ENCODE measurements at places on chromosomes 4 and X.
A peak's percentile ranks its signal among the peaks of the same experiment; 100 is the strongest.

GRCh38 chrX:50470103-50471031 lies at the start of gene DGKK:
TSS of gene DGKK (minus strand) at chrX:50470825. CDS start at chrX:50470678, 147 bp downstream.
- no peak for DNase-seq

DNA sequence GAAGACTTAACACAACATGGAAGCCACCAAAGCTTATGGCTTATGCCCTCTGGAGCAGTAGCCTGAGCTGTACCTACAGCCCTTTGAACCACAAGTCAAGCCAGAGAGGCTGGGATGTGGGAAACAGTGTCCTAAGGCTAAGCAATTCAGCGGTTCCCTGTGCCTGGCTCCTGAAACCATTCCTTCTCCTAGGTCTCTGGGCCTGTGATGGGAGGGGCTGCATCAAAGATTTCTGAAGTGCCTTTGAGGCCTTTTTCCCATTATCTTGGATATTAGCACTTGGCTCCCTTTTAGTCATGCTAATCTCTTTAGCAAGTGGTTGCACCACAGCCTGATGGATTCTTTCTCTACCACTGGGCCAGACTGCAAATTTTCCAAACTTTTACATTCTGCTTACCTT lies 140.5 kb upstream of the NUDT10 start:
- no peak for DNase-seq

DNA sequence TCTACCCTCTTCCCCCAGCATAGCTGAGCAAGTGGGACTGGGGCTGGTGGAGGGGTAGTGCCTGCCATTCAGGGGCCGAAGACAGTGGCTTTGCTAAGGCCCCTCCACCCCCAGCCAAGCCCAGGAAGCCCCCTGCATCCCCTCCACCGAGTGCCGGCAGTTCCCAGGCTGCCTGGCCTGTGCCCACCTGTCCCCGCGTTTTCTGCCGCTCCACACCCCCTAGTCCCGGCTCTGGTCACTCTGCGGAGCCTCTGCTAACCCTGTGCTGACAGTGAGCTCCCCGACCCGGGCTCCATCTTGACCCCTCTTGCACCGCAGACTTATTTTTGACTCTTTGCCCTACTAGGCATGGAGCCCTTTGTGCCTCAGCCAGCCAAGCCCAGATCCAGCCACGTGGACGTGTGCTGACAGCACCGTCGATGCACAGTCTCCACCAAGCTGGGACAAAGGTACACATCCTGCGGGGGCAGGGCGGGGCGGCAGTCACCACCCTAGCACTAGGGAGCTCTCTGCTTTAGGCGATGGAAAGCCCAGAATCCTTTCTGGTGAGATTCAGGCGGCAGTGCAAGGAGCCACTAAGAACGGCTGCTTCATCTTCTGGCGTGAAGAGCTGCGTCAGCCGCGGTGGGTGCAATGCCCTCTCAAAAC lies 96.6 kb downstream of the PHKA2 start:
- no peak for DNase-seq

DNA sequence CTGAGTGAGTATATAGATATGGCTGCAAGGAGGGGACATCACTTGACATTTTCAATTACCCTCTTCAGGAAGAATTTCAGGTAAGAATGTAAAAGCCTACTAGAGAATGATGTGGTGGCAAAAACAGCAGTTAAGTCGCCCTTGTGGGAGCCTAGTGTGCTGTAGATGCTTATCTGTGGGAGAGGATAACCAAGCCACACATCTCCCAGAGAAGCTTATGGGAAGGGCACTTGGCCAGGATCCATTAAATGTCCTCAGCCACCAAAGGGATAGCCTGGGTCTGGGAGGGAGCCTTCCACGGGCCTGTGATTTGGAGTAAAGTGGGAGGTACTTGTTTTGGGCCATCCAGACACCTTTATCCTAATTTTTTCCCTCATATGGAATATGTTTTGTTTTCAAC lies 41.3 kb upstream of the BCLAF3 start:
- no peak for DNase-seq

DNA sequence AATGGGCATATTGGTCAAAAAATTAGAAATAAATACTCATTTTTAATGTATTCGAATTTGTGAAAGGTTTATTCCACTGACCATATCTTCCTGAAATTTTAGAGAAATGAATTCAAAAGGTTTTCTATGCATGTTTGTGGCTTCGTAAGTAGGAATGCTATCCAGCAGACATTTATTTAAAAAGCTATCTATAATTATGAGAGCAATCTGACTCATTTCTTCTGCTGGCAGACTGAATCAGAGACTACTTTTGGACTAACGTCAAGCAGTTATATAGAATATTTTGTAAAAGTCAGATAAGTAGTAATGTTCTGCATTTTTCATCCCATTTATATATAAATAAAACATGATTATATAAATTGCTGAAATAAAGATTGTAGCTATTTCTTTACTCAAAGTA lies 125.0 kb downstream of the SPCS3 start:
- DNase-seq: no peak

- no peak for DNase-seq
Observed at GRCh38 chr4:168633064-168633463, 136.2 kb downstream of the PALLD start.

GRCh38 chr4:125010796-125011503 lies 298.4 kb upstream of the ANKRD50 start:
- no peak for DNase-seq

- DNase-seq: no peak
Observed at GRCh38 chrX:80817002-80817401, 7.3 kb upstream of the BRWD3 start.

DNA sequence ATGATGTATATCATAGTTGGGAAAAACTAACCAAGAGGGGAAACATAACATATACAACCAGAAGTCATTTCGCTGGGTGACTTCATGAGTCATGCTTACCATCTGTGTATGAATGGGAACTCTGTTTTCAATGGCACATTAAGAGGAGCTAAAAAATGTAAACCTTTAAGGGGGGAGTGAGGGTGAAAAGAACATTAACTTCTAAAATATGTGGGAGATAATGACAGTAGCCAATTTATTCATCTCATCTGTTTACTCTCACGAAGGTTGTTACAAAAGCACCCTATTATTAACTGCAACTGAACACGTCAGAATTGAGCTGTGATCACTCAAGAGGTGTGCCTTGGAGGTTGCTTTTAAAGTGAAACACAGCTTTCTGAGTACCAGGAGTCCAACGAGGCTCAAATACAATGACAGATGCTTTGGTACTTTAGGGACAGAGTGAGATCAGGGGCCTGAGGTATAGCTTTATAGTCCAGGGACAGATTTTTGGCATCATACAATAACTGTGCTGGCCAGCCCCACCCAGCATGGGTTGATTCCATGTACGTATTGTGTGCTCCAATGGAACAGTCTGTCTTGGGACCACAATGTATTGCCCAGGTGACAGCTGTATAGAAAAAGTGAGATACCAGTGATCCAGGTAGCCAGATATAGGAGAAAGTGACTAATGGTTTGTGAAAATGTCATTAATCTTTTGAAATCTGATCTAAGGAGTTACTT lies 107.3 kb downstream of the AMMECR1 start:
- DNase-seq: no peak

- no peak for DNase-seq
Observed at GRCh38 chr4:10949039-10949733, 264.6 kb upstream of the CLNK start.

DNA sequence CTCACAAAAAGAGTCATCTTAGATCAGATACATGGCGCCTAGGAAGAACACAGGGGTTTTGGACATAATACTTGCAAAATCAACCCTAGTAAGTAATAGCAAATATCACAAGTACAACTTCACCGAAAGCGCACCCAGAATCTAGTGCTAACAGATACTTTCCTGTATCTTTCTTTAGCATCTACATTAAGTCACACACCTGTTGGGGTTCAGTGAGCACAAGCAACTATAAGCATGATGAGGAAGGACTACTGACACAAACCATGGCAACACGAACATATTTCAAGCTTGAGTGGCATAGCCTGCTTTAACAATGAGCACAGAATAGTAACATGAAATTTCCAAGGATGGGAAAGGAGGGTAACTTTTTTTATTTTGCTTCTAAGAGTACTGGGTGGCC lies 116.1 kb downstream of the GPC3 start:
- no peak for DNase-seq

- DNase-seq: peak; percentile 82
Observed at GRCh38 chr4:52861879-52862616, at the start of gene RASL11B. TSS of gene RASL11B (plus strand) at chr4:52862317. CDS start at chr4:52862508, 191 bp downstream.

DNA sequence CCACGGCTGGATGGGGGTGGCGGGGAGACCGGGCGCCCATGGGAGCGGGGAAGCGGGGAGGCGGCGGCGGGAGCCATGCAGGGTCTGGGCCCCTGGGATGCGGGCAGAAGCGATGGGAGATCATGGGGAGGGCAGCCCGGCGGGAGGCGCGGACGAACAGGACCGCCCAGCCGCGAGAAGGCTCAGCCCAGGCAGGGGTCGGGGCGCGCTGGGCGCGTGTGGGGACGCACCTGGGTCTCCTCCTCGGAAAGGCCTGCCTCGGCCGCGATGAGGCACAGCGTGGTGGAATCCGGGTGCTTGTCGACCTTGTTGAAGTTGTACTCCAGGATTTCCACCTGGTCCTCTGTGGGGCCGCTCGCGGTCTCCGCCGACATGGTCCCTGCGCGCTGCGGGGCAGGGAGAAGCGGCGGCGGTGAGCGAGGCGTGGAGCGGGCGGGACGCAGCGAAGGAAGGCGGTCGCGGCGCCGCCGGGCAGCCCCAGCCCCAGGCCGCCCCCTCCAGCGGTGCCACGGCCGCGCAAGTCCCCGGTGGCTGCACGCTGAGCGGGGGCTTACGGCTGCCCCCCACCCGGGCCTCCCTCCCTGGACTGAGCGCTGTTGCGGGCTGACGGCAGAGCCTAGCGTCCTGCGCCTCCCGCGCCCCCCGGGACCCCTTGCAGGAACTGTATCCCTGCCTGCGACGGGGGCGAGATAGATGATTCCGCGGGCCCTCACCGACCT lies 25.3 kb downstream of the HOPX start:
- DNase-seq: no peak

DNA sequence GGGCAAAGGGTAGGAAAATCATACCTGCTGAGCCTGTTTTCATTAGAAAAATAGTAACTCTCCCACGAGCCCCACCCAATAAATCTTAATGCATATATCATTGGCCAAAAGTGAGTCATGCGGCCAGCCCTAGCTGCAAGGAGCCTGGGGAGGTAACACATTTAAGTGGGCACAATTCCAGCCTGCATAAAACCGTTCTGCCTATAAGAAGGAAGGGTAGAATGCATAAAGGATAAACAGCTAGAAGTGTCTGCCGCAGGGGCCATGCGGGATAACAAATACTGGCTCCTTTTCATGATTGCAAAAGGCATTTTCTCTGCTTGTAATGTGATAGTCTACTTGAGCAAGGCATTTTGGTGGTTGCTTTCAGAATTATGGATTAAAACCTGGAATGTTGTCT lies 37.1 kb downstream of the EFHC2 start:
- DNase-seq: no peak

DNA sequence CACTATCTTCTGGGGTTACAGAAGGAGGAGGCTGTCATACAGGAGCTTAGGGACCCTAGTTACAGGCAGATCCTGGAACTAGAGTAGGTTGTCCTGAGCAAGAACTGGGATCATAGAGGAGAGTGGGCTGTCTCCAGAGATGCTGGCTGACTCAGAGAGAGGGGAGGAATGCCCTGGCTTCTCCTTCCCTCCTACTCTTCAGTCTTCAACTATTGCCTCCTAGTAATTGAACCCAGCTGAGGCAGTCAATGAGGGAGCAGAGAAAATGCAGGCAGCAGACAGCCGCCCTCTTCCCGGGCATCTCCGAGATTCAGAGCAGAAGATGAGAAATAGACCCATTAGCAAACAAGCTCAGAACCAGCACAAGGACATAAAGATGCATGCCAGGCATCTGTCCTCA lies 118.3 kb upstream of the PDE5A start:
- DNase-seq: no peak

DNA sequence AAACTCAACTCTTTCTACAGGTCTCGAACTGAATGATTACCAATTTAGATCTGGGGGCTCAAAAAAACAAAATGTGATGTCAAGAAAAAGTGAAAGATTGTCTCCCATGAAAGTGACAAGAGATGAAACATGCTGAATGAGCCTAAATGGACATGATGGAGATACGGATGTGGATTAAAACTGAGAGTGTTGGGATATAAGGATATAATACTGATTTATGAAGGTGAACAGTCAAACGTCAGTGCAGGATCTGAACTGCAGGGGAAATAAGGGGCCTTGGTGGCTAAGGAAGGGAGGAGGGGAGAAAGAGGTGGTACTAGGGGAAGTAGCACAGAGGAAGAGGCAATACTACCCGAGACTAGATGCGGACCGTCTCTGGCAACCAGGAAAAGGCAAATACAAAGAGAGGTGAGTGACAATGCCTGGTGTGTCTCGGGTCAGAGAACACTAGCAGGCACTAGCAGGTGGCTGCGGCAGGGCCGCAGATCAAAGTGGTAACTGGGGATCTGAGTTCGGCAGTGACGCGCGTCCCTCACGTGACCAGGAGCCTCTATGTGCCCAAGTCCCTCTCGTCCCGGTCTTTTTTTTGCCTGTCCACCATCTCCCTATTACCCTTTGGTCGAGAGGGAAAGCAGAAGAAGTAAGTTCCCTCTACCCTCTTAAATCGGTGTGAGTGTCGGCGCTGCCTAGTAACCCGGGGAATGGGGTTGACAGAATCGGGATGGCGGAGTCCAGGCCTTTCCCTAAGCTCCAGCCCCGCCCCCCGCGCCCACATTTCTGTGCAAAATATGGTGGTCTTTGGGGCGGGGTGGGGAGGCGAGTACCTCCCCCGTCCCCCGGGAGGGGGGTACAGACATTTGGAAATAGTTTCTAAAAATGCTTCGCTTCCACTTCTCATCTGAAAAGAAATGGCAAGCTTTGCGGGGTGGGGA lies at the start of gene TCEAL1:
TSS of gene TCEAL1 (plus strand) at position 590 of the 932 bp plus-strand sequence. CDS start 942 bp downstream, outside the sequence.
- peak; percentile 15 for DNase-seq

- DNase-seq: no peak
Observed at GRCh38 chrX:20382518-20383297, 116.0 kb upstream of the RPS6KA3 start.

DNA sequence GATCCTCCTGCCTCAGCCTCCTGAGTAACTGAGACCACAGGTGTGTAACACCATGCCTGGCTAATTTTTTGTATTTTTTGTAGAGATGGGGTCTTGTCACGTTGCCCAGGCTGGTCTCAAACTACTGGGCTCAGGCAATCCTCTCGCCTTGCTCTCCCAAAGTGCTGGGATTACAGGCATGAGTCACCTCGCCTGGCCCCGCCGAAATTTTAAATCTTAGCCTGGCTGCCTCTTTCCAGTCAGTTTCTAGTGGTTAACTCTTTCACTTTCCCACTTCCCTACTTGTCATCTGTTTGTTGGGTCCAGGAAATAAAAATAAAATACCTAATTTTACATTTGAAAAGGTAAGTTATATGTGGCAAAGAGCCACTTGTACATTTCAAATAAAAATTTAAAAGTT lies 62.4 kb downstream of the TMEM165 start:
- DNase-seq: no peak

- DNase-seq: no peak
Observed at GRCh38 chr4:38861791-38862190, 5.2 kb upstream of the TLR6 start.

DNA sequence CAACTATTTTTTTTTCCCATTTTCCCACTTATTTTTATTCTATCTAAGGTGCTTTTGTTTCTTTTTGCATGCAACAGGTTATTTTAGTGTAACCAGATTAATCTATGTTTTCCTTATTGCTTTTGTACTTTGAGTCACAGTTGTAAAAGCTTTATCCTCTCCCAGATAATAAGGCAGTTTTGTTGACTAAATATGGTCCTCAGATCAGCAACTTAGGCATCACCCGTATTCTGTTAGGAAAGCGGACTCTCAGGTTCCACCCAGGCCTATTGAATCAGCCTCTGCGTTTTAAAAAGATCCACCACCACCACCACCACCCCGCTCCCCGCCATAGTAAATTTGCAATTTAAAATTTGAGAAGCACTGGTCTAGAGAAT lies 58.6 kb upstream of the USP9X start:
- no peak for DNase-seq
